NCI-H2081 treated with DMSO at 0.1 percent for 48 hours (cell line): ENCODE measurements at places on chromosomes 2 and 18.

DNA sequence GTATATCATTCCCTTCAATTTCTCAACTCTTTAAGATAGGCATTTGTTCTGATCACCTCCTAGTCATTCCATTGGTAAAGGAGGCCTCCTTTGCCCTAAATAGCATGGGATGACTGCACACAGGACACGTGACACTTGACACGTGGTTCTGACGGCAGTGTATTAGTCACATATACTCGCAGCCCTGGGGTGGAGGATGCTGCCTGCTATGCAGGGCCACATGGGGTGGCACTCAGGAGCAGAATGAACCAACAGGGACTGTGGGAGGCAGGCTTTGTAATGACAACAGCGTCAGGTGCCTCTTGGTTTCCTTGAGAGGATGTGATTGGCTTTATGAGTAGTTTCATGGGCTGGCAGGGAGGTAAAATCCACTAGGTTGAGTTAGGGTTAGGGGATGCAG, 9.3 kb upstream of the KCNS3 start:
- DNase-seq = no peak

GRCh38 chr2:204713211-204713610, 167.9 kb downstream of the PARD3B start:
- no peak for DNase-seq

- no peak for DNase-seq
Observed at GRCh38 chr2:162521871-162522650, 178.1 kb downstream of the GCA start.

- peak; percentile 32 for DNase-seq
Observed at GRCh38 chr2:188291617-188292347, at the start of gene GULP1. GULP1 (plus strand) TSS chr2:188291874; CDS start chr2:188477703, 185,829 bp downstream.

GRCh38 chr2:68730828-68731227, 3.8 kb upstream of the ARHGAP25 start:
- DNase-seq = no peak

DNA sequence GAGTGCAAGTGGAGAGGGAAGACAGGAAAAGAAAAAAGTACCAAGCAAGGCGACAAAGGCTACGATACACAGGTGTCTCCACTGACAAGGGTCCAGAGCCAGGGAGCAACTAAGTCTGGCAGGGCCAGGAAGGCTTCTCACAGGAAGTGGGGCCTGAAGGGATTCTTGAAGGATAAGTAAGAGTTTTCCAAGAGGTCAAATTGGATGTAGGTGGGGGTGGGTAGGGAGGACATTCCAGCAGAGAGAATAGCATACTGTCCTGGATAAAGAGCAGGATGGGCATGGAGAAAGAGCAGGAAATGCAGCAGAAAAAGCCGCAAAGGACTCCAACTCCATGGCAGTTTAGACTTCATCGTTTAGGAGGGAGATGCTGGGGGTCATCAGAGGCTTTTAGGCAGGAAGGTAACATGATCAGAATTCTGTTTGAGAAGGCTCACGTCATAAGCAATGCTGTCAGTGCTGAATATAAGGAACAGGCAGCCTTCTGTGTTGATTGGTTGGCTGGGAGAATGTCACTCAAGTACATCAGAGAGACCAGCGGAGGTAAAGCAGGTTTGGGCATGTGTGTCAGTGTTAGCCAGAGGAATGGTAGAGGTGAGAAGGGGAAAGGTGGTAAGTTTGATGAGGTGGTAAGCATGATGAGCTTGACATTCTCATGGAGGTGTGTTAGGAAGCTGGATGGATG, 35.1 kb downstream of the ARHGAP25 start:
- no peak for DNase-seq

DNA sequence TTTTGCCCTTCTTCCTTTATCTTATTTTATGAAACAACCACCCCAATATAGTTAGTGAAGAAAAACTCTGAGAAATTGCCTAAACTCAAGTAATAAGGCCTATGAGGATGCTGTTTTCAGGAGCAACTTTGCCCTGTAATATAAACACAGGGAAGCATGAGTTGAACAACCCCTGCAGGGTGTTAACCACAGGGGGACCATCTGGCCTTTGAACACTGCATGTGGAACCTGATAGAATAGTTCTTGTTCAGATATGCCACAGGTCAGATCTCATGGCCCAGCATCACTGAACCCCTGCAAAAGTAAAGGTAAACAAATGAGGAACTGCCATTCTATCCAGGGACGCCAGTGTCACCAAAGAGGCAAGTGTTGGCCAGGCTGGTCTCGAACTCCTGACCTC, 82.6 kb downstream of the MAPK4 start:
- no peak for DNase-seq

DNA sequence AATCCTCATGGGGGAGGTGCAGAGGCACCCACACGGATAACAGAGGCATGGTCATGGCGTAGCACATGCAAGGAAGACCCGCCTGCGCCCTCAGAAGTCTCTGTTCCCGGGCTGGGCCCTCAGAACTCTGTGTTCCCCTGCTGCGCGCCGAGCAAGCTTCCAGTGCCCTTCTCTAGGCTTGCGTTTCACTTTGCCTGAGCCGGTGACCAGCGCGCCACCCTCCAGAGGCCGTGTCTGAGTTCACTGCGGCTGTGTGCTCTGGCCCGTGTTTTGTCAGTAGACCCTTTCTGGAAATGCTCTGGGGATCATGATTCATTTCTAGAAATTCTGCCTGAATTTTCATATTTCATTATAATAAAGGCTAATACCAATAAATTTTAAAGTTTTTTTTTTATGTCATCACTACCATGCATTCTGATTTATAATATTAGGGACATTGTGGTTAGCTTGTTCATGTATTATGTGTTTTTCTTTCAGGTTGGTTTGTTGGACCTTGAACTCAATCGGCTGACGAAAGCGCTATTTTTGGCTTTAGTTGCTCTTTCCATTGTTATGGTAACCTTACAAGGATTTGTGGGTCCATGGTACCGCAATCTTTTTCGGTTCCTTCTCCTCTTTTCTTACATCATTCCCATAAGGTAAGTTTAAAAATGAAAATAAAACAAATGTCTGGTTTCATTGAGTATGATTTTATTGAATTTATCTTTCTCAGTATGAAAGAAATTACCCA, 142.7 kb upstream of the NFATC1 start:
- no peak for DNase-seq

GRCh38 chr18:37266290-37266689, 299.3 kb downstream of the CELF4 start:
- no peak for DNase-seq

DNA sequence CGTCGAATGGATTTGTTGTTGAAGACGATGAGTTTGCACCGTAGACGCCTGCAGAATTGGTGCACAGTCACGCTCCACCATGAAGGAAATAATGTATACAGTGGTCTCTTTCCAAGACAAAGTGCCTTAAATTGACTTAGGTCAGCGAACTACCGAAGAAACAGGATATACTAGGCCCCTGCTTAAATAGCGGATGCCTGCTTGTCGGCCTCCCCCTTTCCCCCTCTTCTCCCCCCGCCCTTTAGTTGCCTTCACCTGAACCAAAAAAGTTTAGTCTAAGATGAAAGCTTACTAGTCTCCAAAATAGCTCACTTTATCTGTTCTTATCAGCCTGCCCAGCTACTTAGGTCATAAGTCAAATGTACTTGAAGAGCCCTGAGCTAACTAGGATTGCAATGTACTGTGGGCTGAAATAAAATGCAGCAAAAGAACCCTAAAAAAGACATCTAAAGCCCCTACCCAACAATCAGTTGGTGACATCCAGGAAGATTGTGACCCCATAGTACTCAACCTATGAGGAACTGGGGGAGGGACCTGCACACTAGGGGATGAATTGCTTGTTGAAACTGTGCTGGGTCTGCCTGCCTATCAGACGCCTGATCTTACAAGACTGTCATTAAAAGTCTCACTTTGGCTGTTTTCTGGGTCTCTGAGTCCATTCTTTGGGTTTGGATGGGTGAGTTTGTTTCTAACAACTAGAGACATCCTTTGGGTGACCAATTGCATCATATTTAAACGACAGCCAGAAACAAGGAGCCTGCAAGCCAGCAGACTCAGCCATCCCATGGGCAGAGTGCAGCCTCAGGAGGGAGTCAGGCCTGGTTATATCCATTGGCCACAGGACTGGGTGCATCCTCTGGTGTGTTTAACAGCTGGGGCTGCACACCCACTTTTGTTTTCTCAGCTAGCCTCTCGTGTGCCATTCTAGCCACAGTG, 14.5 kb downstream of the ACOXL start:
- DNase-seq = no peak

- DNase-seq = no peak
Observed at GRCh38 chr2:42914314-42914713, 121.9 kb upstream of the HAAO start.

GRCh38 chr2:98656800-98657199, 48.4 kb downstream of the UNC50 start:
- no peak for DNase-seq

DNA sequence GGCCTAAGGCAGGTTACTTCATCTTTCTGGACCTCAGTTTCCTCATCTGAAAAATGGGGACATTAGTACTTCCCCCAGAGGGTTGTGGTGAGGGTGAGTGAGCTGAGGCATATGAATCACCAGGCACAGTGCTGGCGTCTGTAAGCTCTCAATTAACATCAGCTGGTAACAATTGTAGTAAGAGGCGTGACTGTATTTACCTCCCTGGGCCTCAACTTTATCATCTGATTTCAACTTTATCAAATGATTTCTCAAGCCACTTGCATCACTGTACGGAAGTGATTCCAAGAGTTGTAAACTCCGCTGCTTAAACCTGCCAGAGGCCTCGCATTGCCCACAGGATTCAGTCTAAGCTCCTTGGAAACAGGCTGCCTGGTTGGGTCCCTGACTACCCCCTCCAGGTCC, 53.6 kb upstream of the PKDCC start:
- DNase-seq = no peak

DNA sequence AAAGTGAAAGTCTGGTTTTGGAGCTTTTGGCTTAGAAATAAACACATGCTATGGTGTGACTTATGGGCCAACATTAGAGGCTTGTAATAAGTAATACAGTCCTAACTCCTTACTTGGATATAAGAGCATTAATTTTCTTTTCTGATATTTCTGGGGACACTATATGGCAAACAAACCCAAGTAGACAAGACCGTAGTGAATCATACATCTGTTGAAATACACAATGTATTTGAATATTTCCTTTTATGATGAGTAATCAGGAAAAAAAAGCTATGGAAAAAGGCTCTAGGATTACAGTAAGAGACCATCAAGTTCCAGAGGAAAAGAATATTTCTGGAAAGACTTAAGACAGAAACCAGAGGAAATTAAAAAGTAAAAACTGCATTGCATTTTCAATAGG, 146.0 kb upstream of the CYP26B1 start:
- no peak for DNase-seq

DNA sequence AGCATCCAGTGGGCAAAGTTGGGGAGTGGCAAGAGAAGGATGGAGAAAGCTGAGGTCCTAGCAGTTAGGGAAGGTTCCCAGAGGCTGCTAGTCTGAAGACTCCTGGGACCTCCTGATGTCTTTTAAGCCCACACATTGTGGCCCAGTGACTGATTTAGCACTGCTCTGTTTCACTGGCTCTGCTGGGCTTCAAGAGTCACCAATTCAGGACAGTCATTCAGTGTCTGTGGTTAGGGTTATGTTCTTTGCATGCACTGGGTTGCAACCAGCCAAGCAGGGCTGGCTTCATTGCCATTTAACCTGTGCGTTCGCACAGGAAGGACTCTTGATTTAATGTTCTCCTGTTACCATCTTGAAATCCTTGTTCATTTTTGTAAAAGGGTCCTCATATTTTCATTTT, 199.2 kb downstream of the ICOS start:
- no peak for DNase-seq

DNA sequence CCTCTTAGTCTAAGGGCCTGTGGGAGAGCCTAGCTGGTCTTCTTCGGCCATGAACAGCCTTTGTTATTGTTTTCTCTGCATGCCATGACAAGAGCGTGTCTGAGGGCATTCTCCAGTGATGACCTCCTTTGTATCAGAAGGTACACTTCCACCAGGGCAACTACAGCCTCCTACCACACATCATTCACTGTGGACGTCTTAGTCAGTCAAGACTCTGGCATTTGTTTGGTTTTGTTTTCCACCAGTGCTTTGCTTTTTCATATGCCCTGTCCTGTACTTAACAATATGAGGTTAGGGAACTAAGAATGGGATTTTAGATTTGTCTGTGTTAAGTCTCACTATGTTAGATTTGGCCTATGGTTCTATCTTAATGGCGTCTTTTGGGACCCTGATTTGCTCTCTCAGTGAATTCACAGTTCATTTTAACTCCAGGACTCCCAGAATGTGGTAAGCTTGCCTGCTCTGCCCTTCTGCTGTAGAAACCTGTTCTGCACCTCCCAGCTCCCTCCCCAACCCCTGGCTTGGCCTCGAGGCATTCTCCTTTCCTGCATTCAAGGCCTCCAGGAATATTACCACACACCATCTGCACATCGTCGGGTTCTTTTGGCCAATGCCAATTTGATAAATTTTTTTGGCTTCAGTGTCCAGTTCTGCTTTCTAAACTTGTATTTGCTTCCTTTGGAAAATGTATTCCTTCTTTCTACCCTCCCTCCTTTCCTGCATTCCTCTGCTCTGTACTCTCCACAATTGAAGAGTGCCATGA, 42.8 kb upstream of the IL1R1 start:
- DNase-seq = no peak

DNA sequence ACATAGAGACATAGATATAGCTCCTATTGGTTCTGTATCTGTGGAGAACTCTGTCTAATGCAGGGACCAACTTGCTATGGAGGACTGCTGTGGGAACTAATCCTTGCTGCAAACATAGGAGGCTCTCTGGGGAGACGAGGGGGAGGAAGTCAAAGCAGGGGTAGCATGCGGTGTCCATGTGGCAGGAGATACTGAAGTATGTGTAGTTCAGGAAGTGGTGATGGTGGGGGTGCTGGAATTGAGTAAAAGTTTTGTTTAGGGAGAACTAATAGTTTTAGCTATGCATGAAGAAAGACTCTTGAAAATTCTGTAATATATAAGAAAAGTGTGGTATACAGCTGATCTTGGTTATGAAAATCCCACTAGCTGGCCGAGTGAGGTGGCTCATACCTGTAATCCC, 62.0 kb downstream of the ANKRD44 start:
- DNase-seq = no peak

- DNase-seq = no peak
Observed at GRCh38 chr2:118738106-118738505, 109.3 kb downstream of the EN1 start.

GRCh38 chr2:95179451-95179850, 13.8 kb downstream of the ZNF2 start:
- DNase-seq = no peak

DNA sequence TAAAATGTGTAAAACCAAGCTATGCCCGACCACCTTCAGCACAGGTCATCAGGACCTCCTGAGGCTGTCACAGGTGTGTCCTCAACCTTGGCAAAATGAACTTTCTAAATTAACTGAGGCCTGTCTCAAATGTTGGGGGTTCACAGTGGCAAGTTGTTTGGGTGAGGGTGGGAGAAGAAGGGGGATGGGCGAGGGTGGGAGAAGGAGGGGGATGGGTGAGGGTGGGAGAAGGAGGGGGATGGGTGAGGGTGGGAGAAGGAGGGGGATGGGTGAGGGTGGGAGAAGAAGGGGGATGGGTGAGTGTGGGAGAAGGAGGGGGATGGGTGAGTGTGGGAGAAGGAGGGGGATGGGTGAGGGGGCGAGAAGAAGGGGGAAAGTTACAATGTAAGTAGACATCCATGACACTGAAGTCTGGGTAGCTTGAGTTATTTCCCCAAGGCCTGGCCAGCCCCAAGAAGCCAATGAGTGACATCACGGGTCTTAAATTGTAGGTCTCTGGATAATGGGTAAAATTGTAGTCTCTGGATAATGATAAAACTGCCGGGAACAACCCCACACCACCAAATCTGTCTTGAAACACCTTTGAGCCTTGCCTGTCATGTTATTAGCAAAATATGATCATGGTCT, 56.3 kb downstream of the TIMM21 start:
- DNase-seq = no peak

GRCh38 chr2:65382323-65382722, 50.1 kb downstream of the SPRED2 start:
- no peak for DNase-seq
